ENCODE measurements at places on chromosomes 7 and 10.
A peak's percentile ranks its signal among the peaks of the same experiment; 100 is the strongest.

DNA sequence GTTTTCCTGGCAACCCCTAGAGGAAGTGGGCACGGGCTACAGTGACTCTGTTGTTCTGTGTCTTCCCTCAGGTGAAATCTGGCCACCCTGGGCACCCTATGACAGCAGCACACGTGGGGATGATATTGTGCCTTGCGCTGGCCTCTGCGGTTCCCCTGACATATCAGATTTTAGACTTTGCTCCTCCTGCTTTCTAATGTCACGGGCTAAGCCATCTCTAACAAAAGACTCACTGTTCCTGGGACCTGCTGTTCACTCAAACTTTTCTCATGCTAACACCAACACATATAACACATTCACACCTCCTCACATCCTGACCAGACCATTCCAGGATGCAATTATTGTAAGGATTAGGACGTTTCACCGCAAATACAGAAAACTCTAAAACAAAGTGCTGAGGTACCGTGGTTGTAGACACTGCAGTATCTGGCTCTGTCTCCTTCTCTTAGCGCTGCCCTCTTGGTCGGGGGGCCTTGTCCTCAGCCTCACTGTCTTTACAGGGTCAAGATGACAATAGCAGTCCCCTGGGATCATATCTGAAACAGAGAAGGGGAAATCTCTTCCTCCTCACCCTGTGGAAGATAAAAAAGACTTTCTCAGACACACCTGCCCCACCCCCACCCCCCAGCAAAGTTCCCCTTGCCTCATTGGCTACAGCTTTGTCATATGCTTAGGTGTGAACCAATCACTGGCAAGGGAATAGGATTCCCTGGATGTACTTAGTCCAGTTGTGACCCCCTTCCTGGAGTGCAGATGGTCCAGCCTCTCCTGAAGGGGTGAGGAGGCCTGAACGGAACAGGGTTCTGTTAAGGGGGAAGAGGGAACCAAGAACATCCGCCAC lies 14.1 kb downstream of the CHN2 start:
- DNase-seq, result no peak

DNA sequence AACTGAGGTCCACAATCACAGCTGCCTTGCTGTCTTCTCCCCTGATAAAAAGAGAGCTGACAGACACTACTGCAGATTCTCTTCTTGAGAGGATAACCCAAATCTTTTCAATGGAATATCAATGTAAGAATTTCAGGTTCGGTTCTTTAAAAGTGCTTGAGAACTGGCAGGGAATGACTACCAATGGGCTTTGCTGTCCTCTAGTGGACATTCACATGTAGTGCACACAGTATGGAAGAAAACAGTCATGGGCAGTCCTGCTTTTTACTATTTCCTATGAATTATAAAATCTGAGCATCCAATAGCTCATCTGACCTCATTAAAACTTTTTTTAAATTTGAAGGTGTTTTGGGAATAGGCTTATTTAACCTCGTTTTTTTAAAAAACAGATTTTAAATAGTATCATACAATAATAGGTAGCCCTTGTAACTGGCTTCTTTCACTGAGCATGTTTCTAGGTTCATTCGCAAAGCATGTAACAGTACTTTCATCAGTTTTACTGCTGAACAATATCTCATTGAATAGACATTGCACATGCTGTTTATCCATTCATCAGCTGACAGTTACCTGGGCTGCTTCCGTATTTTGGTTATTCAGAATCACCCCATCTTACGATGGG lies 18.3 kb downstream of the FZD9 start:
- DNase-seq, result peak; percentile 35

- peak; percentile 54 for DNase-seq
Observed at GRCh38 chr7:64888901-64889685, 14.0 kb upstream of the ZNF273 start.

DNA sequence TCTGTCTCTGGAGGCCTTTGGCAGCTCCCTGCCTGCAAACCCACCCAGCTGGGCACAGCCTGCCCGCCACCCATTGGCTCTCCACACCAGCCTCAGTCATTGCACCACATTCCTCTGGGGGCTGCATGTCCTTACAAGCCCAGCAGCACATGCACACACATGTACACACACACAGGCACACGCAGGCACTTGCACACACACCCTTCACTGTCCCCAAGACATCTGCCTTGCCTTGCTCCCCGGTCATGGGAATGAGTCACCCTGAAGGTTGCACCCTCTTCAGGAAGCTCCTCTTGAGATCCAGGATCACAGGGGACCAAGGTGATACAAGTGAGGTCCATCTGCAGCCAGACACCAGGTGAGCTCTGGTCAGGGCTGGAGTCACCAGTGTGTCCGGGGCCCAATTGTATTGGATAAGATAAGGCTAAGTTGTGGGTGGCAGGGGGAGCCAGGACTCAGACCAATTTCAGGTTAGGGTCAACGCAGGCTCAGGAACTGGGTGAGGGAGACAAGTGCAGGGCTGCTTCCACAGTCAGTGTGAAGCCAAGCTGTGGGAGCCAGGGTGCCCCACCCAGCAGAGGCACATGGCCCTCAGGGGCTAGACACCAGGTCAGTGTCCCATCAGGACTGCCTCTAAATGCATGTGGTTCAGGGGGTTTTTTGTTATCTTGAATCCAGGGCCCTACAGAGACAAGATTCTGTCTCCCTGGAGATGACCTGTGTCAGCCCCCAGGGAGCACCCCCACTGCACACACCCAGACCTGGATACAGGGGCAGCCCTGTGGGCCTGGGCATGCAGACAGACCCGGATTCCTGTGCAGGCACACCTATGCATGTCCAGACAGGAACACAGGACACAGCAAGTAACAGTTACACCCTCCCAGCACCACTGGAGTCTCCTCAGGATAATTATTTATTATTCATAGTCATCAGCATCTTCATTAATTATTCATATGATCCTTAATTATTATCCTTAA lies 33.8 kb downstream of the KCNH2 start:
- DNase-seq, result no peak

- DNase-seq, result no peak
Observed at GRCh38 chr10:43782814-43783213, 134.1 kb upstream of the ZNF32 start.

GRCh38 chr10:87053111-87053510 lies 33.0 kb downstream of the FAM25A start:
- DNase-seq, result peak; percentile 51

GRCh38 chr10:79128923-79129305 lies 60.1 kb downstream of the ZMIZ1 start:
- DNase-seq, result no peak

GRCh38 chr10:28343252-28343651 lies 40.4 kb upstream of the MPP7 start:
- no peak for DNase-seq

DNA sequence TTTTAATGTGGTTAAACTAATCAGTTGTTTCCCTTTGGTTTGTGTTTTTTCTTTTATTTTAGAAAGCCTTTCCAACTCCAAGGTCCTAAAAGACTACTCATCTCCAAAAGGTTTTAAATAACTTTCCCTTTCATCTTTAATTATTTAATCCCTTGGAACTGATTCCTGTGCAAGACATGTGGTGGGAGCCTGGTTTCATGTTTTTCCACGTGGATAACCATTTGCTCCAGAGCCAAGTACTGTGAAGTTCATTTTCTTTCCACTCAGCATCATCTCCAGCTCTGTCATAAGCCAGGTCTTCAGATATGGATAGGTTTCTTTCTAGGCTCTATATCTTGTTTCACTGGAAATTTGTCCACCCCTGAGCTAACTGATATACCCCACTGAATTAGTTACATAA lies 16.7 kb downstream of the PPP1R3C start:
- DNase-seq, result no peak

DNA sequence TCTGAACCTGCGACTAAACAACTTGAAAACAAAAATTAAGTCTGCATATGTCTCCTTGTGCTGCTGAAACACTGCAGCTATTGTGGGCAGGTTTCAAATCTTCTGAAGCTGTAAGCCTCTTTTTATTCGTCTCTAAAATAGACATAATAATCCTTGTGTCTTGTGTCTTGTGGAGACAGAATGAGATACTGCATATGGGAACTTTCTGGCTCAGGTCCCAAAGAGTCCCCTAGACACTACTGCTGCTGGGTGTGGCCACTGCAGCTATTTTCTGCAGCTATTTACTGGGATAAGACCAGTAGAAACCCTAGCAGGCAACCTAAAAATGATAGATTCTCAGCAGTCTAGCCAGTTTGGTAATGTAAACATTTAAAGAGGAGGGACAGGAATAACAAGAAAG lies 252.0 kb downstream of the ELMO1 start:
- peak; percentile 43 for DNase-seq

DNA sequence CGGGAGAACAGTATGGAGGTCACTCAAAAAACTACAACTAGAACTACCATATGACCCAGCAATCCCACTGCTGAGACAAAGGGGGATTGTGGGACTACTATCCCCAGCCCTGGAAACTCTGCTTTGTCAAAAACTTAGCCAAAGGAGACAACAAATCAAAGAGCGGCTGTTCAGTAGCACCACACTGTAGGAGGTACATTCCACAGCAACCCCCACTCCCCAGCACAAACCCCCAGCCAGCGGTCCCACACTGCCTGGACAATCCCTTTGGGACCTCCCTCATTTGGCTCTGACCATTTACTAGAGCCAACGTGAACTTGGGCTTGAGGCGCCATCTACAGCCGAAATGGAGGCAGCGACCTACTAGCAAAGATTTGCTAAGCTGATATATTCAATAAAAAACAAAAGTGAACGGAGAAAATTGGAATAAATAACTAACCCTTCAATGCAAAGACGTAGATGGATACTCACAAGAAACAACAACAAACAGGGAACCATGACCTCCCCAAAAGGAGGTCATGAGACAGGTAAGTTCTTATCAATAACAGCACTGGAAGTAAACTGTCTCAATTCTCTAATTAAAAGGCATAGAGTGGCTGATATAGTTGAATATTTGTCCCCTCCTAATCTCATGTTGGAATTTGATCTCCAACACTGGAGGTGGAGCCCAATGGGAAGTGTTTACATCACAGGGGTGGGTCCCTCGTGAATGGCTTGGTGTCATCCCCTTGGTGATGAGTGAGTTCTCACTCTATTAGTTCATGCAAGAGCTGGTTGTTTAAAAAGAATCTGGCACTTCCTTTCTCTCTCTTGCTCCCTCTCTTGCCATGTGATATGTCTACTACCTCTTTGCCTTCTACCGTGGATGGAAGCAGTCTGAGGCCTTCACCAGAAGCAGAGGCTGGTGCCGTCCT lies 119.0 kb upstream of the KCNMA1 start:
- peak; percentile 42 for DNase-seq

GRCh38 chr7:94206295-94206694 lies 188.4 kb upstream of the COL1A2 start:
- DNase-seq, result no peak

DNA sequence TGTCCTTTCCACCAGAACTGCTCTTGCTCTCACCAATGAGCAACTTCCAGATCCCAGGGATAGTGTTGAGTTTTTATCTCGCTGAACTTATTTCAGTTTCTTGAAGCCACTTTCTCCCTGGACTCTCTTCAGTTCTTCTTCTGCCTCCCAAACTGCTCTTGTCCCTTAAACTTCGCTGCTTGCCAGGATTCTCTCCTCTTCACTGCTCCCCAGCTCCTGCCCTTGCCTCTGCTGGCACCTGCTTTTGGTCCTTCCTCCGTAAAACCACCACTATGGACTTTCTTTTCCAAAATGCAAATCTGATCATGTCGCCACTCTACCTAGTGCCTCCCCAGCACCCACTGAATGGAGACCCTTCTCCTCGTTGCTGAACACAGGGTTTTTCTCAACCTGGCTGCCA lies 92.8 kb upstream of the PALS2 start:
- no peak for DNase-seq

DNA sequence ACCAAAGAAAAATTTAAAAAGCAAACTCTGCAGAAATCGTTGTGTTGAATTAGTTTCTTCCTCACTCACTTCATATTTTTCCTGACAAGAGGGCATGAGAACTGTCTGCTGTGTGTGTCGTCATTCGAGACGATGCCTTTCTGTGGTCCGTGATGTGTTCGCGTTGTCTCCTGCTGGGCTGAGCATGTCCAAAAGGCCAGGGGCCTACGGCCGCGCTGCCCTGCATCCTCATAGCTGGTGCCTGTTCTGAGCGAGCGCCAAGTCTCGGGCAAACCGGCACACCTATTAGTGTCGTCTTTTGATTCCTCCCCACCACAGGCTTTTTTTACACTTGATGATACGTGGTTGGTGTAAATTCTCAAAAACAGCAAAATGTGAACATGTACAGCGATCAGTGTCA lies 27.4 kb downstream of the WDR37 start:
- no peak for DNase-seq

- peak; percentile 44 for DNase-seq
Observed at GRCh38 chr10:112565434-112566053, 118.5 kb downstream of the VTI1A start.

GRCh38 chr7:148107443-148108127 lies 483.0 kb upstream of the C7orf33 start:
- DNase-seq, result no peak

- no peak for DNase-seq
Observed at GRCh38 chr7:112135815-112136214, 70.4 kb downstream of the DOCK4 start.

- DNase-seq, result peak; percentile 69
Observed at GRCh38 chr10:510415-510881, 179.0 kb downstream of the DIP2C start.

DNA sequence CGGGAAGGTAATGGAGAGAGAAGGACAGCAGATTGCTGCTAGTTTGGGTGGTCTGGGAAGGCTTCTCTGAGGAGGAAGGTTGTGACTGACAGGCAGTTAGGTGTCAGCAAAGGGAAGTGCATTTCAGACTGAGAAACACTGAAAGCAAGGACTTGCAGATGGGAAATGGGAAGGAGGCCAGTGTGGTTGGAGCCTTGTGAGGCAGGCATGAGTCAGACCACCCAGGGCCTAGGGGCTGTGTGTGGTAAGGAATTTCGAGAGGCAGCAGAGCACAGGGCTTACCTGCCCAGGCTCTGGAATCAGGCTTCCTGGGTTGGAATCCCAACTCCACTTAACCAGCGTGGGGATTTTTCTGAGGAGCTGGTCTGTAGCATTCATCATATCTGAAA lies 53.5 kb downstream of the NRF1 start:
- DNase-seq, result peak; percentile 38

DNA sequence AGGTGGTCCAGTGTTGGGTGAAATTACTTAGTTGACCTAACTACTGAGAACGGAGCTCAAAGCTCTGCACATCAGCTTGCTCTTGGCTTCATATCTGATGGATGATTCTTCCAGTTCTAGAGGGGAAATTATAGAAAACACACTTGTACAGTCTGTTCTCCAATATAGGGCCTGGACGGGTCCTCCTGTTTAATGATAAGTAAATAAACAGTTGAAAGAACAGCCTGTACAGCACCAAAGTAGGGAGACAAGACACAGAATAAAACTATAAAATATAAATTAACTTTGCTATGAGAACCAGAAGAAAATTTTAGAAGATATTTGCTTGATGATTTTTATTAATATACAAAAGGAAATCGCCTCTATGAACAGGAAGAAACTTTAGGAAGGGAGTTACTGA lies 271.7 kb downstream of the STK31 start:
- DNase-seq, result no peak
